ENCODE measurements at places on chromosomes 7 and 10. TPM values are rescaled to one million over a fixed set of nuclear protein-coding genes. Genes with fewer than 3 reads are reported as not detected.

DNA sequence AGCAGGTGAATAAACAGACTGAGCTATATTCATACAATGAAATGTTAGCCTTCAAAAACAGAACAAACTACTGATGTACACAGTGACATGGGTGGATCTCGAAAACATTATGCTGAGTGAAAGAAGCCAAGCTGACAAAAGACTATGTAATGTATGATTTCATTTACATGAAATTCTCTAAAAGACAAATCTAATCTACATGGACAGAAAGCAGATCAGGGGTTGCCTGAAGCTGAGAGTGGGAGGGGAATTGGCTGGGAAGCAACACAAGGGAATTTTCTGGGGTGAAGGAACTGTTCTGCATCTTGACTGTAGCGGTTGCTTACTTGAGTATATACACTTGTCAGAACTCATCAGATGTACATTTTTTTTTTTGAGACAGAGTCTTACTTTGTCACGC, 121.7 kb upstream of the SVIL start:
- H3K27ac ChIP-seq: no peak overlapping the region
- DNase-seq: no peak
- H3K36me3 ChIP-seq: no peaks in the 10 kb centered on the region
- H3K4me3 ChIP-seq: no peak overlapping the region
- no peaks in the 10 kb centered on the region for H3K27me3 ChIP-seq

Gene TCERG1L
- total RNA-seq: not detected

- peak; percentile 91 for DNase-seq
- H3K27ac ChIP-seq: no peak overlapping the region
- no peaks in the 10 kb centered on the region for H3K27me3 ChIP-seq
These were observed 59.2 kb upstream of the MYL10 start for GRCh38 chr7:101688183-101688831.

GRCh38 chr10:82411416-82411815, 536.4 kb downstream of the NRG3 start:
- H3K36me3 ChIP-seq: no peaks in the 10 kb centered on the region
- no peaks in the 10 kb centered on the region for H3K27me3 ChIP-seq
- peaks cover 30% of the 10 kb centered on the region for H3K4me1 ChIP-seq
- DNase-seq: no peak
- no peak overlapping the region for H3K4me3 ChIP-seq

Gene ODAD2
- not detected for total RNA-seq

Data from Caco-2 (cell line).